ENCODE measurements at places on chromosomes 4 and X.

- DNase-seq = no peak
These were observed 8.4 kb upstream of the MSMO1 start for GRCh38 chr4:165319030-165319429.

- DNase-seq = no peak
These were observed 109.6 kb upstream of the ANK2 start for GRCh38 chr4:112939901-112940300.

GRCh38 chrX:110284159-110284558 lies 33.7 kb downstream of the AMMECR1 start:
- peak; percentile 86 for DNase-seq

DNA sequence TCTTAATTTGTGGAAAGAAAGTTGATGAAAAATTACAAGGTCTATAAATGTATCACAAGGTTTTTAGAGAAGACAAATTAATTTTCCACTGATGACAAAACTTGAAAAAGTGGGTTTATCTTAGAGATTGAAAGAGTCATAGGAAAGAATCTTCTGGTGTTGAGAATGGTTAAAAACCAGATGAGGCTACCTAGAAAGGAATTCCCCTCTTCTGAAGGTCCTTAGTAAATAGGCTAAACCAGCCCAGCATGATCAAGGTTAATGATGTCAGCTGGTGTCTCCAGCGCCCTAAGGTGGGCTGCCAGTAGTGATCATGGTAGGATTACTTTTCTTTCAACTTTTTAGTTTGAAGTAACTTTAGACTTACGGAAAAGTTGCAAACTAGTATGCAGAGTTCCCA lies 71.8 kb upstream of the PGRMC2 start:
- DNase-seq = no peak

DNA sequence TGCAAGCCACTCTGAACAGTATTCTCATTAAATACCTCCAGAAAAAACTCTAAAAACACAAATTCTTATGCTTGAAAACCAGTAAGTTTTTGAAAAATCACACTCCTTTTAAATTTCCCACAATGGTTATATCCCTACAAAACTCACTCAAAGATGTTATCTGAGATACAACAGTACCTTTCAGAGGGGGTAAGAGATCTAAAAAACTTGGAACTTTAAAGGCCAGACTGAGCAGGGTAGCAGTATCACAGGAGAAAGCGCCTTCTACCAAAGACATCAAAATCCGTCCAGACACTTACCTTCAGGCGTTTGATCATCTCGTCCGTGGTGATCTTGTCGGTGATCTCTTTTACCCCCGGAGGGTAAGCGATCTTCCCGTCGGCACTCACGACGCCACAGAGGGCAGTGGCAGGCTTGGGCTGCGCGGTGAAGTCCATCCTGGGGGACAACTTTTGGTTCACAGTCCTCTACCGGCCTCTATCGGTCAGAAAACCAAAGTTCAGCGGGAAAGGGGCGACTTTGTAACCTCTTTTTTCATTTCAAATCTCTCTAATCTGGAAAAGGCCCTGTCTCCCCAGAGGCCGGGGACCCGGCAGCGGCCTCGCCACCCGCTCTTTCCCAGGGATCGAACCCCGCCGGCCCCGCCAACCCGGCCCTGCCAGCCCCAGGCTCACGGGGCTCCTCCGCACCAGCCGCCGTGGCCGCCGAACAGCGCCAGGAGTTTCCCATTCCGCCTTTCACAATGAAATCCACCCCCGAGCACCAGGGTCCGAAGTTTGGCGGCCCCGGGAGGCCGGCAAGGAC lies 1.4 kb downstream of the PDS5A start:
- peak; percentile 87 for DNase-seq

- peak; percentile 74 for DNase-seq
These were observed 315.5 kb downstream of the CAMK2D start for GRCh38 chr4:113446019-113446418.

GRCh38 chr4:148881860-148882643 lies 439.8 kb upstream of the NR3C2 start:
- no peak for DNase-seq

DNA sequence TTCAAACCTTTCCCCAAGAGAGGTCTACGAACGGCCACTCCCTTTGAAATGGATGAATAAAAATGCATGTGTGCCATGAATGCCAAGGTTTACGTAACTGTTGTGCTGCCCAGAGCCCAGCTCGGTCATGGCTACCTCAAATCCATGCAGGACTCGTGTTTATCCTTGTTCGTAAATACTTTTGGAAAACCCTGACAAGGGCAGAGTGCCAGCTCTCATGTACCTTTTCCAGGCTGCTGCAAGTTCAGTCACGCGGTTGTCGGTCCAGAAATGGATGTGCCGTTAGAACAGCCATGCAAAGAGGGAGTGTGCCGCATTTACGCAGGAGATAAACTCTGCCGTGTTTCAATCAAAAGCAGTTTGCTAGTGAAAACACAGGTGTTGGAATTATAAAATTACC lies 123.4 kb downstream of the AMELX start:
- DNase-seq = no peak

DNA sequence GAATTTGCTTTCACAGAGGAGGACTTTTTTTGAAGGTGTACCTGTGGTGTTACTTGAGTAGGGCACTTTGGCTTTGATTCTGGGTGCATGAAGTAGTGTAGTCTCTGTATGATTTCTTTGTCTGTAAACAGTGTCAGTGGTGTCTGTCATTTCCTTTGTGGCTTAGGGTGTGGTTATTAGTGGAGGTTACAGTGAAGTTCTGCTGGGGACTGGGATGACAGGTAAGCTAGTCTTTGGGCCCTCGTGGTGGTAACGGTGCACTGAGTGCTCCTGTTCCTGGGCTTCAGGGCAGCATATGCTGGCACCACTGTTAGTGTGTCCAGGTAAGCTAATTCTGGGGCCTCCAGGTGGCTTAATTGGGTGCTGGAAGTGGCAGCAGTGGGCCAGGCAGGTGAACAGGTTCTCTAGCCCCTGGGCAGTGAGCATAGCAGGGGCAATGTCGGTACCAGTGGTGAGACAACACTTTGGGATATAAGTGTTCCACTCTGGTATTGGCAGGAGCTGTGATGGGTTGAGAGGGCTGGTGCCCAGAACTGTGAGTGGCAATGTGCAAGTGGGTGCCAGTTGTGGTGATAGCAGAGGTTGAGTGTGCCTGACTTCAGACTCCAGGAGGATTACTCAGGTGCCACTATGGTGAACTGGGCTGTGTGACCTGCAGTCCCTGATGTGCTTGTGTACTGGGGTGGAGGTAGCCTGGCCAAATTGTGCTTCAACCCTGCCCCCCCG lies 26.0 kb upstream of the VSIG1 start:
- no peak for DNase-seq

DNA sequence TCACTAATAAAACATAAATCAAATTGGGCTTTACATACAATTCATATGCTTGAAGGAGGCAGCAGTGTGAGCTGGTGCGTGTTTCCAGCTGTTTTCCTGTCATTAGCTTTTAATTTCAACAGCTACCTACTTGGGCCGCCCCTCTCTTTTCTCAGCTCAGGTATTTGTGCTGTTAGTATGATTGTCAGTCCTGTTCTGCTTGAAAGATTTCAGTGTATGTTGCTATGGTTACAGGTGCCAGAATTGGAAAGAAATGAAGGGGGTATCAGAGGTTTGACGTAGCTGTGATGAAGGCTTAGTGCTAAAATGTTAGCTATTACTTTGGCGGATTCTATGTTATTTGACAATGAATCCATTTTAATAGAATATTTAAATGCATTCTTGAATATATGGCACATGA lies 440.3 kb downstream of the ZIC3 start:
- DNase-seq = no peak

- no peak for DNase-seq
These were observed 43.5 kb downstream of the LHFPL1 start for GRCh38 chrX:112636288-112636687.
